ENCODE measurements at places on chromosomes 2 and 18.

GRCh38 chr2:145273840-145274239 is 753.9 kb upstream of the ZEB2 start:
- H3K27ac ChIP-seq: no peak overlapping the region
- no peaks in the 10 kb centered on the region for H3K27me3 ChIP-seq
- H3K36me3 ChIP-seq: no peaks in the 10 kb centered on the region
- DNase-seq: no peak
- H3K4me3 ChIP-seq: no peak overlapping the region

DNA sequence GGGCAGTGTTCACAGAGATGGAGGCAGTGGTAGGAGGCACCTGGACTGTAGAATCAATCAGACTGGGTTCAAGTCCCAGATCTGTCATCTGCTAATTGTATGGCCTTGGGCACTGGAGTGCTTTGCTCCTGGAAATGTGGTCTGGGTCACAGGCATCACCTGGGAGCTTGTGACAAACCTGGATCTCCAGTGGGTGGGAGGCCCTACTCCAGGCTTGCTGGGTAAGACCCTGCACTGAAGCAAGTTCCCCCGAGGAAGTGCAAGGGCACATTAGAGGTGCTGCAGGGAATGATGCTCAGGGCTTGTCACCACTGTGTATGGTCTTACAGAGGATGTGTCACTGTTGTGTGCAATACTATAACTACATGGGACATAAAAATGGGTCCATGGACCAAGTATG is 220.5 kb upstream of the ID2 start:
- H3K27me3 ChIP-seq: peaks cover 15% of the 10 kb centered on the region
- no peaks in the 10 kb centered on the region for H3K36me3 ChIP-seq
- no peak overlapping the region for H3K27ac ChIP-seq
- no peak overlapping the region for H3K4me3 ChIP-seq
- DNase-seq: no peak
- peaks cover 4% of the 10 kb centered on the region for H3K4me1 ChIP-seq

GRCh38 chr2:157789933-157790511 is 86.1 kb downstream of the ACVR1 start:
- 0 out of 2 replicates have a peak overlapping the region, but pooled peaks have one; percentile 9 for H3K4me3 ChIP-seq
- H3K27me3 ChIP-seq: no peaks in the 10 kb centered on the region
- H3K27ac ChIP-seq: peak overlapping the region; percentile 47
- DNase-seq: peak; percentile 52
- peaks cover 10% of the 10 kb centered on the region for H3K4me1 ChIP-seq

DNA sequence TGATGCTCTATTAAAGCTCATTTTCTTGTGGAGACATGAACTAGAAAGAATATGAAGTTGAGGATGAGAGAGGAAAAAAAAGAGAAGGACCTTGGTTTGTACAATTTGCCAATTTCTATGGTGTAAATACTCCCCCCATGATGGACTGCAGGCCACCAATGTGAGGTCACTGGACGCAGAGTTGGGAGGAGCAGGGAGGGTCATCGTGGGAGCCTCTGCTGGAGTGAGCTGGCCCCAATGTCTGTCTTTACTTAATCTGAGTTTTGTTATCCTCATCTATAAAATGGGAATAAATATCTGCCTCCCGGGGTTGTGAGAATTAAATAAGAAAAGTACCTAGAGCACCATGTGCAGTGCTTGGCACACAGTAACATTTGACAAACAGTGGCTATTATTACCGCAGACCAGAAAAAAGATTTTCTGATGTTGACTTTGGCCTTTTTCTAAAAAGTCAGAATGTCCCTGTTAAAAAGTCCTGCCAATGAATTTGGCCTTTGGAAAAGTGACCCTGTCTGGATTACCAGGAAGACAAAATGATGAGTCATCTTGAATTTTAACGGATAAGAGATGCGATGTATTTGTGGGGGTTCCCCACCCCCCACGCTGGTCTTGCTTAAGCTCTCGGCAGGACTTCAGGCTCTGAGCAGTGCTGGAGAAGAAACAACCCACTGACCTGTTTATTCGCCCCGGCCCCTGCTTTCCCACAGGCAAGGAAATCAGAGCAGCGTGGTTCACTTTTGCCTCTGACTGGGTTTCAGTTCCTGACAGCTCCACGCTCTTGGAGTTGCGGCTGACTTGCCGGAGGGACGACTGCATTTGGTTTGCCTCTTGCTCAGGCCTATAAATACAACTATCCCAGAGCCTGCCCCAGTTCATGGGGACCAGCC is 50.3 kb upstream of the FOSL2 start:
- H3K36me3 ChIP-seq: no peaks in the 10 kb centered on the region
- H3K27ac ChIP-seq: no peak overlapping the region
- DNase-seq: no peak
- no peaks in the 10 kb centered on the region for H3K27me3 ChIP-seq
- H3K4me1 ChIP-seq: no peaks in the 10 kb centered on the region

- no peak overlapping the region for H3K27ac ChIP-seq
- H3K4me3 ChIP-seq: no peak overlapping the region
- no peak for DNase-seq
- H3K4me1 ChIP-seq: no peaks in the 10 kb centered on the region
- H3K27me3 ChIP-seq: no peaks in the 10 kb centered on the region
Observed at GRCh38 chr2:2567776-2568175, 236.7 kb upstream of the MYT1L start.

- H3K36me3 ChIP-seq: no peaks in the 10 kb centered on the region
- 0 out of 2 replicates have a peak, but pooled peaks cover 6% of the 10 kb centered on the region for H3K4me1 ChIP-seq
- DNase-seq: peak; percentile 51
Observed at GRCh38 chr2:17912266-17912691, 33.8 kb downstream of the KCNS3 start.

DNA sequence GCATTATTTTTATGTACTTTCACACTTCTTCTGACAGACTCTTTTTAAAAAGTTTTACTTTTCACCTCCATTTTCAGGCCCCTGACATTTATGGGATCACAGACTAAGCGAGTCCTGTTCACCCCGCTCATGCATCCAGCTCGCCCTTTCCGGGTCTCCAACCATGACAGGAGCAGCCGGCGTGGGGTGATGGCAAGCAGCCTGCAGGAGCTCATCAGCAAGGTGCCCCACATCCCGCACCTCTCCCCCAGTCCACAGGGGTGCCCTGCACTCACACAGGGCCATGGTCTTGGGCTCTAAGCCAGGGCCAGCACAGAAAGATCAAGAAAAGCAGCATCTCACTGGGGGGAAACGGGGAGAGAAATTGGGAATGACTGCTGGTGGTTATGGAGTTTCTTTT is 8.6 kb downstream of the CIDEA start:
- H3K27ac ChIP-seq: no peak overlapping the region
- H3K27me3 ChIP-seq: no peaks in the 10 kb centered on the region
- no peaks in the 10 kb centered on the region for H3K36me3 ChIP-seq
- no peak for DNase-seq
- H3K4me3 ChIP-seq: no peak overlapping the region
- no peaks in the 10 kb centered on the region for H3K4me1 ChIP-seq

DNA sequence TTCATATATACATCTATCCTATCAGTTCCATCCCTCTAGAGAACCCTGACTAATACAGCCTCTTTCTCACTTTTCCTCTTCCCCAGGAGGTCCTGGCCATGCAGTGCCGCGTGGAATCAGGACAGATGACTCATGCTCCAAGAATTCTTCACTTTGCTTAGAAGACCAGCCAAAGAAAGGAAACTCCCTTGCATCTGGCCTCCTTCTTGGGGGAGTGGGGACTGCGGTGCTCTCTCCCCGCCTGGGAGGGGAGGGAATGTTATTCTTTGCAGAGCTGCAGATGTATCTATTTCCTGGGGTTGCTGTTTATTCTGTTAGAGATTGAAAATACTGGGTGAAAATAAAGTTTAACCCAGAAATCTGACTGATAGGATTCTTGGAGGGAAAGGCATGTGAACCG is 111.5 kb upstream of the SH3BP4 start:
- no peak for DNase-seq
- no peaks in the 10 kb centered on the region for H3K4me1 ChIP-seq
- H3K27ac ChIP-seq: no peak overlapping the region
- no peaks in the 10 kb centered on the region for H3K27me3 ChIP-seq

- no peaks in the 10 kb centered on the region for H3K27me3 ChIP-seq
- H3K4me3 ChIP-seq: peak overlapping the region; percentile 77
Observed at GRCh38 chr2:127810156-127810618, 784 bp downstream of the WDR33 start.

Measured in MM.1S (cell line).